ENCODE measurements at places on chromosomes 7 and 10.

DNA sequence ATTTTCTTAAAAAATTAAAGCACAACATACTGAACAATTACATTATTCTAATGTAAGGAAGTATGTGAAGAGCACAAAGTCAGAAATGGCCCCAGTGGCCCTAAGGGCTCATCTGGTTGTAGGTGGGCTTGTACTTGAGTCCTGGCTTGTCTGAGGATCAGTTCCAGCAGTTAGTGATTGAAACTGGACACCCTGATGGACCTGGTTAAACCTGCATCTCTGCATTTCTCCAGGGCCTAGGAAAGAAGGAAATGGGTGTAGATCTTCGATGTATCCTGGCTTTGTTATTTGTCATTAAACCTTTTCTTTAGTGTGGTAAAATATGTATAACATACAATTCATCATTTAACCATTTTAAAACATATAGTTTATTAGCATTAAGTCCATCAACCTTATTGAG, 9.7 kb upstream of the AKR1C2 start:
- no peak for DNase-seq

GRCh38 chr10:69869291-69869961, 67.7 kb downstream of the COL13A1 start:
- DNase-seq, result no peak

GRCh38 chr7:50762337-50762736, 20.4 kb downstream of the GRB10 start:
- no peak for DNase-seq

- DNase-seq, result no peak
Measured at GRCh38 chr10:121231079-121231478, 367.2 kb downstream of the FGFR2 start.

GRCh38 chr7:43004082-43004481, 71.9 kb downstream of the MRPL32 start:
- DNase-seq, result no peak

- no peak for DNase-seq
Measured at GRCh38 chr10:94205396-94205831, 157.3 kb downstream of the NOC3L start.

- DNase-seq, result no peak
Measured at GRCh38 chr7:128203710-128204214, 37.3 kb upstream of the LEP start.

DNA sequence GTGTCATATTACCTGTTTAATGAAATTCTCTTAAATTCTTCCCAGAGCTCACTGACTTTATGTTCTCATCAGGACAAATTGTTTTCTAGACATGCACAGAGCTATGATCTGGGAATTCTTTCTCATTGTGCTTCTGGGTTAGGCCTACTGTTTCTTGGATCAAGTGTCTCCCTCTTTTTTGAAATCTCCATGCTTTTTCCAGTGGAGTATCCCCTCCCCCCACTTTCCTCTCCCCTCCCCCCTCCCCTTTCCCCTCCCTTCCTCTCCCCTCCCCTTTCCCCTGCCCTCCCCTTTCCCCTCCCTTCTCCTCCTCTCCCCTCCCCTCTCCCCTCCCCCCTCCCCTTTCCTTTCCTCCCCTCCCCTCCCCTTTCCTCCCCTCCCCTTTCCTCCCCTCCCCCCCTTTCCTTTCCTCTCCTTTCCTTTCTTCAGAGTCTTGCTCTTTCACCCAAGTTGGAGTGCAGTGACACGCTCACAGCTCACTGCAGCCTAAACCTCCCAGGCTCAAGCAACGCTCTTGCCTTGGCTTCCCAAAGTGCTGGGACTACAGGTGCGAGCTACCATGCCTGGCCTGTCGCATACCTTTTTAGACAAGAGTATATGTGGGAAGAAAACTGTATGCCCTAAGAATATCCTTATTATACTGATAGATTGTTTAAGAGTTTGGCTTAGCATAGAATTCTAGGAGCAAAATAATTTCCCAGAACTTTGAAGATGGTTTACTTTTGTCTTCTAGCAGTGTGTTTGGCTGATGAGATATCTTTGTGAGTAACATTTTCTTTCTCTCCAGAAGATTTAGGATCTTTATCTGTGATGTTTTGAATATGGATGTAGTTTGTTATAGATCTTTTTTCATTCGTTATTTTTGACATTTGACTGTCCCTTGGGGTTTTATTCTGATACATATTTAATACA, 2.5 kb downstream of the DYNC2I1 start:
- no peak for DNase-seq

GRCh38 chr7:92652536-92652935, 62.3 kb upstream of the FAM133B start:
- DNase-seq, result no peak

- DNase-seq, result no peak
Measured at GRCh38 chr7:32591938-32592337, 96.6 kb downstream of the AVL9 start.

DNA sequence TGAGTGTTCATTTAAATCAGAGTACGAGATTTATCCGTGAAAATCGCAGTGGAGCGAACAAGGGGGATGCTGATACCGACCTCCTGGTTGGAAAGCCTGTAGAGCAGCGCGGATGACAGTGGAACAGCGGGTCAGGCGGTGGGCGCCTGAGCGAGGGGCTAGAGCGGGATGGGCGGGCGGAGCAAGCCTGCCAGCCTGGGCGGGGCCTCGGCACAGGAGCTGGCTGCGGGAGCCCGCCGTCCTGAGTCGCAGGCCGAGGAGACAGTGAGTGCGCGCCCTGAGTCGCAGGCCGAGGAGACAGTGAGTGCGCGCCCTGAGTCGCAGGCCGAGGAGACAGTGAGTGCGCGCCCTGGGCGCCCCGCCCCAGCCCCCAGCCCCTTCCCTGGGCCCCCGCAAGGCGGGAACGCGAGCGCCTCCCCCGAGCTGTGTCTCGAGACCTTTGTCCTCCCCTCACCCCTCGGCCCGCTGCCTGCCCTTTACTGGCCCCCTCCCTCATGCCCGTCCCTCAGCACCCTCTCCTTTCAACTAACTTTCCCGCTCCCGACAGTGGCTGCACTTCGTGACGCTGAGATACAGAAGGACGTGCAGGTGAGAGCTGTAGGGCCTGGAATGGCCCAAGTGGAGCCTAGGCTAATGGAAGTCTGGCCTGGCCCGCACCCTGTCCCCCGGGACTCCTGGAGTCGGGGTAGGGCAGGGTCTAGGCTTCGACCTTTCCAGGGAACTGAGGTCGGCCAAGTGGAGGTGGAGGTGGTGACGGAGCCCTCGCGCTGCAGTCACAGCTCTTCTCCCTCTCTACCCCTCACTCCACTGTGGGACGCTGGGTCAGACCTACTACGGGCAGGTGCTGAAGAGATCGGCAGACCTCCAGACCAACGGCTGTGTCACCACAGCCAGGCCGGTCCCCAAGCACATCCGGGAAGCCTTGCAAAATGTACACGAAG, at the start of gene AS3MT:
TSS of gene AS3MT (plus strand) at position 213 of the 941 bp plus-strand sequence. CDS start at position 336, 123 bp downstream.
- DNase-seq, result no peak

DNA sequence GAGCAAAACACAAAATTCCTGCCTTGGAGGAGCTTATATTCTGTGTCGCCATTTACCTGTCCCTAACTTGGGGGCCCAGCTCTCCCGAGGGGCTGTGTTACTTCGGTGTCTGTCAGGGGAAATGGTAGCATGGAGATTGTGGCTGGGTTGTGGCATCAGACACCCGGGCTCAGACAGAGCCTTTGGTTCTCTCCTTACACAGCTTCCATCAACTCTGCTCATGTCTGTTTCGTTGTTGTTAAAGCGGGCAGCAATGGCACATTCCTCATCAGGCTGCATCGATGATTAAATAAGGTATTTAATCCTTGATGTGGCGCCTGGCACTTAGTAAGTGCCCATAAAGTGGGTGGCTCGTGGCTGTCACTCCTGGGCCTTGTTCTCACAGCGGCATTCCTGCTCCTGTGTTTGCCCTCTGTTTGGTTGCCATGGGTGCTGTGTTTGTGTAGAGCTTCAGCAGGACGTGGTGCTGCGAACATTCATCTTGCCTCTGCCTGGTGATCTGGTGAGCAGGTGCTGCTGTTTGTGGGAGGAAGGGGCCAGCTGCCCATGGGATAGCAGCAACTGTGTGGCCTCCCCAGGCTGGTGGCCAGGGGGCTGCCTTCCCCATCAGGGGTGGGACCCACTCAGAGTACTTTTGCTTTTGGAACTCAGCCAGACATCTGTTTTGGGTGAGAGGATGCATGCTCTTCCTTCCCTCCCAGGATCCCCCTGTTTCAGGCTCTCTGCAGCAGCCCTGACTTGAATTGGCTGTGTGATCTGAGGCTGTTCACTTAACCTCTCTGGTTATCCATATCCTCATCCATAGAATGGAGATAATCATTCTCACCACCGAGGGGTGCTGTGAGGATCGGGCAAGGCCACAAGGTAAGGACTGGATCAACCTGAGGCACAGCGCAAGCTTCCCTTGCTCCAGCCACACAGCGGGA, 207.2 kb upstream of the SVIL start:
- DNase-seq, result no peak

GRCh38 chr10:72356987-72357386, 2.3 kb upstream of the DNAJB12 start:
- no peak for DNase-seq

- DNase-seq, result no peak
Measured at GRCh38 chr10:92688573-92688926, 1.2 kb upstream of the HHEX start.

- DNase-seq, result no peak
Measured at GRCh38 chr10:57664815-57665214, 602.9 kb downstream of the IPMK start.

- no peak for DNase-seq
Measured at GRCh38 chr7:156836443-156836842, 56.5 kb downstream of the LMBR1 start.

DNA sequence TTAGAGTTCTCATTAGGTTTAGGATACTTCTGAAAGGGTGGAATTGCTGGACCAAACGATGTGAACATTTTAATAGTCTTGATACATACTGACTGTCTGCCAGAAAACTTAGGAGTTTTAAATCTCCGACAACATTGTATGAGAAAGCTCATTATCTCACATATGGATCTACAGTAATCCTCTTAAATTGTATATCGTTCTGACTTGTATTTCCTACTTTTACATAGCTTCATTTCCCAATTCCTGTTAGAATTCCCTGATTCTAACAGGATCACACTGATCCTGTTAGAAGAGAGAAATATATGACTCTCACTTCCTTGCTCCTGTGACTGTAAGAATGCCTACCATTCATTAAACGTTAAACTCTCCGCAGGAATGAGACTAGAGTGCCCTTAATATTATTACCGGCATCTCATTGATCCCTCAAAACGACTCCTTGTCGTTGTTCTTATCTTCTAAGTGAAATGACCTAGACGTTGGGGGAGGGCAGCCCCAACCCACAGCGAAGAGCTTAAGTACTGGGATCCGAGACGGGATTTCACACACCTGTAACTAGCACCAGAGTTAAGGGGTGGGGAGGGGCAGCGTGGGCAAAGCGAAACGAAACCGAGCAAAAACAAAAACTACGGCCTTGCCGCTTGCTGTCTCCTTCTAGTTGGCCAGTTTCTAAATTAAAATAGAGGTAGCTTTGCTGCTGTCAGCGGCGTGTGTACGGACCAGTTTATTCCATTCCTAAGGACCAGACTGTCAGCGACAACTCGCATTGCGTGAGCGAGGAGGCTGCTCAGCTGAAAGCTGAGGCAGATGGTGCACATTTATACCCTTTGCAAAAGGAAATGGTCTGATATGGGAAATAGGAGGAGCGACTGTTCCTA, 678 bp upstream of the TMEM106B start:
- DNase-seq, result no peak

DNA sequence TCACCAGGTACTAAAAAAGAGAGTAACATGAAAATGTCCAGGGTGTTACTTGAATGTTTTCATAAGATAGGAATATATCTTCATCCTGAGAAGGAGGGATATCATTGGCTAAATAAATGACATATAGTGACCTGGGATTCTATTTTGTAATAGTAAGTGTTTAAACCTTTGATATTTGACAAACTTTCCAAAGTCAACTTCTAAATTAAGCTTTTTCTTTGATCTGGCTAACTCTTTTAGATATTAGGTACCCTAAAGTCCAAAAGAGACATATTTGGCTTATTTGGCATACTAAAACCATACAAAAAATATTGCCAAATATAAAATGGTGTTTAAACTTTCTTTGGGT, 22.4 kb upstream of the CREB3L2 start:
- no peak for DNase-seq

- DNase-seq, result no peak
Measured at GRCh38 chr10:43287056-43288007, 20.5 kb upstream of the RASGEF1A start.

DNA sequence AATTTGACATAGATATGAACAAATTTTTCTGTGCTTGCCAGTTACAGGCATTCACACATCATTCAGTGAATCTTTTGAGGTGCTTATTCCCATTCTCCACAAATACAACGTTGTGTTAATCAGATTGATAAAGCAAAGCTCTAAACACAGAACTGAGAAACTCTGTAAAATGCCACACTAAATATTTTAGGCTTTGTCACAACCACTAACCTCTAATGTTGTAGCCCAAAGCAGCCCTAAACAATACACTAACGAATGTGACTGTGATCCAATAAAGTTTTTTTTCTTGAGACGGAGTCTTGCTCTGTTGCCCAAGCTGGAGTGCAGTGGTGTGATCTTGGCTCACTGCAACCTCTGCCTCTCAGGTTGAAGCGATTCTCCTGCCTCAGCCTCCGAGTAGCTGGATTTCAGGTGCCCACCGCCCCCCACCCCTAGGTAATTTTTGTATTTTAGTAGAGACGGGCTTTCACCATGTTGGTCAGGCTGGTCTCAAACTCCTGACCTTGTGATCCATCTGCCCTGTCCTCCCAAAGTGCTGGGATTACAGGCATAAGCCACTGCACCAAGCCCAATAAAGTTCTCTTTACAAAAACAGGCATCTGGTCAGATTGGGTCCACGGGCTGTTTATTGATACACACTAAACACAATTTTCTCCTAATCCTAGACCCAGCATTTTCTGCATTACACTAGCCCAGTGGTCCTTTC, 6.9 kb downstream of the CYCS start:
- DNase-seq, result no peak

GRCh38 chr10:49435225-49435624, 39.3 kb upstream of the DRGX start:
- DNase-seq, result no peak

- no peak for DNase-seq
Measured at GRCh38 chr7:121605317-121605680, 209.2 kb upstream of the FAM3C start.

GRCh38 chr7:151451626-151452571, 12.0 kb upstream of the CRYGN start:
- no peak for DNase-seq

GRCh38 chr10:98415731-98416119, 743 bp upstream of the PYROXD2 start:
- no peak for DNase-seq

DNA sequence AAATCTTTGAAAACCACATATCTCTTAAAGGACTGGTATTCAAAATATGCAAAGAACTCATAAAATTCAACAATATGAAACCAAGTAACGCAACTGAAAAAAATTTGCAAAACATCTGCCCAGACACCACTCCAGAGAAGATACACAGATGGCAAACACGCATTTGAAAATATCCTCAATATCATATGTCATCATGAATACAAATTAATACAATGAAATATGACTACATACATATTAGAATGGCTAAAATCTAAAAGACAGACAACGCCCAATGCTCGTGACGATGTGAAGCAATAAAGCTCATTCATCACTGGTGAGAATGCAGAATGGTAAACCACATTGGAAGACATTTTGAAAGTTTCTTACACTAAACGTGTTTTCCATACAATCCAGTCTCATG, 770.1 kb upstream of the CELF2 start:
- no peak for DNase-seq

Data from SIG-M5 (cell line).